Hematopoietic multipotent progenitor cell treated with erythropoietin and hydrocortisone succinate and interleukin-3 and kit ligand, for 6 days (in vitro differentiated cells): ENCODE measurements at places on chromosomes 4 and X.

DNA sequence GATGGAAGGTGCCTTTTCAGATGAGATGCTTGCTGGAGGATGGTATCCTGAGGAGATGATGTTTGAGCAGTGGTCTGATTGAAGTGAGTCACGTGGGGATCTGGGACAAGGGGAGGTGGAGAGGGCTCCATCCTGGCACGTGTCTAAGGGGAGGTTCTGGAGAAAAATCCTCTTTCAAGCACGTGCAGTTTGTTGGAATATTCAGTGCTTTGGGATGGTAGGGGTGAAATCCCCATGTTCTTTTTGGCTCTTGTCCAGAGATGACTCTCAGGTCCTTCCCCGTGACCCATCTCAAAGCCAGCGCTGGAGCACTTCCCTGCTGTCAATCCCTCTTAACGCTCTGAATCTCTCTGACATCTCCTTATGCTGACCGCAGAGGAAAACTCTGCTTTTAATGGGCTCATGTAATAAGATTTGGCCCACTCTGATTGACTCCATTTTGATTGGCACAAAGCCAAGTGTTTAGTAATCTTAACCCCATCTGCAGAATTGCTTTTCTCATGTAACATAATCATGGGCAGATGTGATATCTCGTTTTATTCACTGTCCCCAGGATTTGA is 10.8 kb upstream of the KLKB1 start:
- no peak for DNase-seq

- DNase-seq: no peak
Observed at GRCh38 chrX:9997041-9997440, 29.9 kb downstream of the CLDN34 start.

DNA sequence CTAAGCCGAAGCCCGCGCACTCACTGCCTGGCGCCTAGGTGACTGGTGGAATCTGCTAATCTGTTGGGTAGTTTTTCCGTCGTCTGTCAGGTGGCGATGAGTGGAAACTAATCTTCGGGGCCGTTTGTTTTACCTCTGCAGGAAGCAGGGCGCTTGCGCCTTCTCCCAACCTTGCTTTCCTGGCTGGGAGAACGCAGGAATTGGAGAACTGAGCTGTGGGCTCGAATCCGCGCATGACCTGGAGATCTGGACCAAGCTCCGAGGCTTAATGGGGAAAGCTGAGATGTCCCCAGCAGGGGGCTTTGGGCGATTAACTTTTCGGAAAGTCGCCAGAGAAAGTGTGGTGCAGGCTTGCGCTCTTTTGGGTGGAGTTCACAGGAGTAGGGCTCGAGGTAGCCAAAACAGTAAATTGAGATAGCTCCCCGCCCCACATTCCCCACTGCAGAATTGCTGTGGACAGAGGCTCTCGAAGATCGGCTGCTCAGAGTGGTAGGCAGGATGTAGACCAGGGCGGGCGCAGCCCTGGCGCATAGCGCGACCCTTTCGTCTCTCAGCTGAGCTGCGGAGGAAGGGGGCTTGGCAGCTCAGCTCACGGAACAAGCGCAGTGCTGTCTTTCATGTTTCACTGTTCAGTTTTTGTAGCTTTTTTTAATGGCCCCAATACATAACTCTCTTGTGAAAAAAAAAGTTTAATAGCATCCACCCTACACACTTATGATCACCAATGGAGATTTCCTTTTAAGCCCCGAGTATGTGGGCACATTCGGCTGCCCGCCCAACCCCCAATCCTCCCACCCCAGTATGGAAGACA is 2.7 kb upstream of the FGF5 start:
- DNase-seq: no peak

DNA sequence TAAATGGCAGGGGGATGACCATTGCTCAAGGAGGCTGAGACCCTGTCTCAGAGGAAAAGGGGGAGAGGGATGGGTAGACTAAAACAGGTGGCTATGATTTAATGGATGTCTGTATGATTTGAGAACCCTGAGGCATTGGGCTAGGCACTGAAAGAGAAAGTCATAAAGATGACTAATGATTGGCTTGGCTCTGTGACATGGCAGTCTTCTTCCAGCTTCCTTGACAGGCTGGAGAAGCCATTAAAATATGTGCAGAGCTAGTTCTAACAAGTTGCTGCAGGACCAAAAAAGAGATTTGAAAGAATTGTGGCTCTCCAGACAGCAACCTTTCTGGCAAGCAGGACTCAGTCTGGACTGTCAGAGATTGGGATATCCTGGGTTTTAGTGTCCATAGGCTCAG is 53.6 kb downstream of the AMER1 start:
- DNase-seq: no peak

GRCh38 chr4:153413842-153414241 is 52.3 kb upstream of the TMEM131L start:
- no peak for DNase-seq

- DNase-seq: no peak
Observed at GRCh38 chrX:110086162-110086915, 83.4 kb downstream of the TMEM164 start.

DNA sequence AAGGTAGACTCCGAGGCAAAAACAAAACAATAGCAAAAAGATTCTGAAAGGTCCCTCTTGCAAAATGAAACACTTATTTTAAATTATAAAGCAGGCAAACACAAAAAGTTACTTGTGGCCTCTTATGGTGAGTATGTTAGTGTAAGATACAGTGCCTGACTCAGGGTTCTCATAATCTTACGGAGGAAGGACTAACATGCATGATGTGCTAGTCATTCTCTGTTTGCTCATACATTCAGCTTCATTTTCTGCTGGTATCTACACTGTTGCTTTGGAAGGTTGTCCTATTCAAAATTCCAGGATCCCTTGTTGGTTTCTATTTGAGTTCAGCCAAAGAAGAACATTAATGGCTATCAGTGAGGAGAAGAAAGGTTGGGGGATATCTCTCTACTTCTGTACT is 249.1 kb upstream of the FAM47A start:
- no peak for DNase-seq

- DNase-seq: no peak
Observed at GRCh38 chrX:9765737-9766097, at the start of gene GPR143. Gene GPR143 (minus strand): TSS chrX:9765847. CDS start chrX:9765817, 30 bp downstream.

DNA sequence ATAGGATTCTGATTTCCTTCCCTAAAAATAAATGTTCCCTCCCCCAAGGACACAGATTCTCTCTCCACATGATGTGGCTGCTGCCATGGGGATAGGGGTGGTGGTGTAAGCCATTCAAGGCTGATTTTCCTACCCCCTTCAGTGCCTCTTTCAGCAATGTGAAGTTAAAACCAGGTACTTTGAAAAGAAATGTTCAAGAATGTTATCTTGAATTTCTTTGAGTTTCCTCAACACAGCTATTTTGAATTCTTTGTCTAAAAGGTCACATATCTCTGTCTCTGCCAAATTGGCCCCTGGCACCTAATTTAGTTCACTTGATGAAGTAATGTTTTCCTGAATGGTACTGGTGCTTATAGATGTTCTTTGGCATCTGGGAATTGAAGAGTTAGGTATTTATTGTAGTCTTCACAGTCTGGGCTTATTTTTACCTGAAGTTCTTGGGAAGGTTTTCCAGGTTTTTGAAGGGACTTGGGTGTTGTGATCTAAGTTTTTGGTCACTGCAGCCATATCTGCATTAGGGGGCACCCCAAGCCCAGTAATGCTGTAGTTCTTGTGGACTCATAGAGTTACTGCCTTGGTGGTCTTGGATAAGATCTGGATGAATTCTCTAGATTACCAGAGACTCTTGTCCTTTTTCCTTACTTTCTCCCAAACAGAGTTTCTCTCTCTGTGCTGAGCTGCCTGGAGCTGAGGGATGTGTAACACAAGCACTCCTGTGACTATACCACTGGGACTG is 7.6 kb upstream of the DIPK2B start:
- DNase-seq: no peak

DNA sequence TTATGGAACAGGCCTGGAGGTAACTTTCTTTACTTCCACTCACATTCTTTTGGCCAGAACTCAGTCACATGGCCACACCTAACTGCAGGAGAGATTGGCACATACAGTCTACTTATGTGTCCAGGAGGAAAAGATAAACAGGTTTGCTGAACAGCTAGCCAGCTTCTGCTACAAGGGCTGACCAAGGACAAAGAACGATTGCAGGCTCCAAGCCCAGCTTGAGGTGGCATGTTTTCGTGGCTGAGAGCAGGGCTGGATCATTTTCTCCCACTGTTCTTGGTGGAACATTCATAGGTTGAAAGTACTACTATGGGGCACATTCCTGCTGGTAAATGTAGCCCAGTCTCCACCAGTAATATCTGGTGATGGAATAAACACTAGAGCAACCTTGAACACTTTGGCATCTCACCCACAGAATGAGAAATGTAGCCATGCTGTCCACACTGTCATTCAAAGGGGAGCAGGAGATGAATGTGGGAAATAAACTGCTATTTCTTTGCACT is 28.2 kb downstream of the NHS start:
- DNase-seq: no peak

DNA sequence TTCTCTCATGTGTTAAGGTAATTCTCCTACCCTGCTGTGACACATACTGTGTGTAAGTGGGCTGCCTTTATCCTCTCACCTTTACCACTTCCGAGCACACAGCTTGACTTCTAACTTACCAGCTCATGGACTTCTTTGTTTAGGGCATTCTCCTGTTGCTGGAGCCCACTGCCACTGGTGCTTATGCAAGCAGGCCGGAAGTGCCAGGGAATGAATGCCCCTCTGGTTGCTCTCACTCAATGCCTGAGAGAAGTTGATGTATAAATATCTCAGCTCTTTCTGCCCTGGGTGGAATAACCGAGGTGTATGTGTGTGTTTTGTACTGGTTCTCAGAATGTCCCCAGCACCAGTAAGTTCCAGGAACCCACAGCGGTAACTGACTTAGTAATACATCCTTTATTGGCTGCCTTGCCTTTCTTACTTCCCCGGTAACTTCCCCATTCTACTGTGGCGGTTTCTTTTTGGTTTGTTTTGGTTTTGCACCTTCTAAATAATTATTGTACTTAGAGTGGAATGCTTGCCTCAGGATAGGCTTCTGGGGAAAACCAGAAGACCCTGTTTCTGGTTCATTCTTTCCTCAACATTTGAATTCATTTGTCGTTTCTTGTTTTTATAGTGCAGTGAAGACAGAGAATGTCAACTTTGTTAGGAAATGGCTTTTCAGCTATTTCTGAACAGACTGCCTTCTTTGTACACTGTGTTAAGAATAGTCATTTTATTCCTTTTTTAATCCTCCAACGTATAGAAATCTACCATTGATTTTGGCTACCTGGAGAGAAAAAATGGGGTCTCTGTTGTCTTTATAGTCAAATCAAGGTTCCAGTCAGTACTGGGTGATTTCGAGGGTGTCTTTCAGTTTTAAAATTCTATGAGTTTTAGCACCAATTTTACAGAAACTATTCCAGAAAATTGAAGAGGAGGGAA is 45.4 kb downstream of the CXorf58 start:
- peak; percentile 64 for DNase-seq

- no peak for DNase-seq
Observed at GRCh38 chr4:43343298-43343697, 450.8 kb downstream of the GRXCR1 start.

DNA sequence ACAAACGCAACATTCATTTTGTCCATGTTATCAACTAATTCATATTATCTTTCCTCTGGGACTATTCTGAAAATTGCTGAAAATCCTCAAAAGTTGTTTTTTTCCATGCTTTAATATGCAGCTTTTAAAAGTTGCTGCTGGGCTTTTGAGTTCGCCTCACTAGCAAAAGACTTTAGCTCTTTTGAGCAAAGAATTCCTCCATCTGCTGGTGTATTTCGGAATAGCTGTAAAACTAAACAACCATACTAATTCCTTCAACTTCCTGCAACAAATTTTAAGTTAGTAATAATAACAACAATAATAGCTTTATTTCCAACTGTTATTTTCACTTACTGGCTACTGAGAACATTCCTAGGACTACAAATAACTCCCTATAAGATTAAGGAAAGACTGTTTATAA is 124.5 kb upstream of the PLAC1 start:
- peak; percentile 60 for DNase-seq

GRCh38 chrX:10124506-10125247 is 32.1 kb upstream of the CLCN4 start:
- DNase-seq: no peak

DNA sequence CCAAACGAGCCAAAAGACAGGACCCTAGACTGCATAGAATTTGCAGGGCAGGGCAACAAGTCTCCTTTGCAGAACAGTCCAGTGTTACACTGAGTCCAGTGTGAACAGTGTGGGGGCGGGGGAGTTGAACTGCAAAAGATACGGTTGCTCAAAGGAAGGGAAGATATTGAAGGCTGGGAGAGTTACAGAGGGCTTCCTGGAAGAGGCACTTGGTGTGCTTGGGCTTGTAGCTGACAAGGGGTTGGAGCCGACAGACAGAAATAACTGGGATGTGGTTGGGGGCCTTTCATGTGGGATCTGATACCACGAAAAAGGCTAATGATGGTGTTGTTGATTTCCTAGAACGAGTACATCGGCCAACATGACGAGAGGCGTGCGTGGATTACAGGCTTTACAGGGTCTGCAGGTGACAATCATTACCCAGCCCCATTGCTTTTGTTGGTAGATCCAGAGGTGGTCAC is 6.1 kb downstream of the XPNPEP2 start:
- DNase-seq: no peak

GRCh38 chrX:43813898-43814297 is 68.4 kb downstream of the MAOB start:
- peak; percentile 4 for DNase-seq

- DNase-seq: no peak
Observed at GRCh38 chrX:108666101-108666500, 70.3 kb downstream of the IRS4 start.

DNA sequence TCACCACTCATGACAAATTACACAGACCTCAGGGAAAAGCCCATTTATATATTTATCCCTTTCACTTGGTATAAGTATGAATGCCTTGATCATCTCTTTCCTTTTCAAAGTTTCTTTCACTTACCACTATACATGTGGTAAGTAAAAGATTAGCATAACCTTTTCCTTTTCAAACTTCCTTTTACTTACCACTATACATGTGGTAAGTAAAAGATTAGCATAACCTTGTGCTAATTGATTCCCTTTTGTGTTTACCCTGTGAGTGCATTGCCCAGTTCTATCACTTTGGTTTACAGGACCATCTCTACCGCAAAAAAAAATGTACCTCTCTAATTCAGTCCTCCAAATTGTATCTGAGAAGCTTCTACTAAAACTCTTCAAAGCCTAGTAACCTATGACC is 32.7 kb upstream of the TCEANC start:
- peak; percentile 13 for DNase-seq

DNA sequence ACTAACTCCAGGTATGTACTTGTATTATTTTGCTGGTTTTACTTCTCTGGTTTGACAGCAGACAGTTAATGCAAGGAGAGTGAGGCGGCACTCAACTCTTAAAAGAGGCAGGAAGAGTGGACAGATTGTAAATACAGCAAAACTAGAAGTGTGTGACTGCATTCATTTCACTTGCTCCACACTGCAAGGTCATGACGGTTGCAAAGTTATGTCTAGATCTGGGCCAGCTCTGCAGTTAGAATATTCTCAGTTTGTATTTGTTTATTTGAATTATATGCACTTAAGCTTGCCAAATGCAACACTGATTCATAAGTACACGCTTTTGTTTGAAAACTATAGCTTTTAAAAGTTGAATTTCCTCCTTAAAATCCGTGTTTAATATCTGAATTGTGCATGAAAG is 148.9 kb downstream of the STIM2 start:
- no peak for DNase-seq

DNA sequence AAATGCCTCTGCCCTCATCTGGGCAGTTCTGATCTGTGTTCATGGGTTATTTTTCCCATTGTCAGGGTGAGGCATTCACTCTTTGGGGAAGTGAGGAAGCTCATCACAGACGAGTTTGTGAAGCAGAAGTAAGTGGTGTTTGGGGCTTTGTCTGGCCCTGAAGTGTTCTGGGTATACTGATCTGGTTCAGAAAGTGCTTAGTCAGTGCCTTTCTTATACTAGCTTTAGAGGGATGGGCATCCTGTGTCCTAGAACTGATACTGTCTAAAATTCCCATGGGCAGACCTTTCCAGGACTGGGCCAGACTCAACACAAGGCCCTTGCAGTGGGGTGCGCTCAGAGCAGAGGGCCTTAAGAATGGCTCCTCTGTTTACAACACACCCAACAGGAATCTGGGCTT is 6.4 kb downstream of the TRO start:
- no peak for DNase-seq
